T-helper 17 cell (primary cell): ENCODE measurements at places on chromosomes 6 and 20. TPM values are rescaled to one million over a fixed set of nuclear protein-coding genes. Genes with fewer than 3 reads are reported as not detected.

VTA1 gene
- 17.2 TPM for total RNA-seq

GRCh38 chr6:33967966-33968724, 164.3 kb upstream of the MLN start:
- H3K4me1 ChIP-seq, result no peaks in the 10 kb centered on the region
- peaks cover 2% of the 10 kb centered on the region for H3K36me3 ChIP-seq

DNA sequence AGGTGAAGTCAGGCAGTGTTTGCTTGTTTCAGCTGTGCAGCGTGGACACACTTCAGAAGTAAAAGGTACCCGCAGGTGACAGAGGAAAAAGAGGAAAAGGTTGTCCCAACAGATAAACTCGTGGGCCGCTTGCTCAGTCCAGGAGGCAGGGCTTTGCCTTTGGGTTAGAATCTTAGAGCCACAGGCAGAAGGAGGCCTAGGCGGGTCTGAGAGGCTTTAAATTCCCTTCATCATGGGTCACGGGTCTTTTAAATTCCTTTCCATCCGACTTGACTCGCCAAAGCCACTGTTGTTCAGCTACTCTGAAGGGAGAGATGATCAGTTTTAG, 48.2 kb downstream of the AGPAT4 start:
- H3K4me3 ChIP-seq, result no peak overlapping the region
- H3K27ac ChIP-seq, result peak overlapping the region; percentile 99
- H3K36me3 ChIP-seq, result peaks cover 5% of the 10 kb centered on the region

- peaks cover 39% of the 10 kb centered on the region for H3K4me1 ChIP-seq
- peak overlapping the region; percentile 93 for H3K27ac ChIP-seq
- H3K36me3 ChIP-seq, result peaks cover 1% of the 10 kb centered on the region
- peak overlapping the region; percentile 71 for H3K4me3 ChIP-seq
- no peaks in the 10 kb centered on the region for H3K27me3 ChIP-seq
Measured at GRCh38 chr6:36963451-36964290, 9.1 kb downstream of the PI16 start.

- DNase-seq, result no peak
- peaks cover 38% of the 10 kb centered on the region for H3K4me1 ChIP-seq
- peak overlapping the region; percentile 87 for H3K27ac ChIP-seq
- no peaks in the 10 kb centered on the region for H3K27me3 ChIP-seq
- no peaks in the 10 kb centered on the region for H3K36me3 ChIP-seq
Measured at GRCh38 chr6:87683890-87684289, 18.1 kb downstream of the AKIRIN2 start.

DNA sequence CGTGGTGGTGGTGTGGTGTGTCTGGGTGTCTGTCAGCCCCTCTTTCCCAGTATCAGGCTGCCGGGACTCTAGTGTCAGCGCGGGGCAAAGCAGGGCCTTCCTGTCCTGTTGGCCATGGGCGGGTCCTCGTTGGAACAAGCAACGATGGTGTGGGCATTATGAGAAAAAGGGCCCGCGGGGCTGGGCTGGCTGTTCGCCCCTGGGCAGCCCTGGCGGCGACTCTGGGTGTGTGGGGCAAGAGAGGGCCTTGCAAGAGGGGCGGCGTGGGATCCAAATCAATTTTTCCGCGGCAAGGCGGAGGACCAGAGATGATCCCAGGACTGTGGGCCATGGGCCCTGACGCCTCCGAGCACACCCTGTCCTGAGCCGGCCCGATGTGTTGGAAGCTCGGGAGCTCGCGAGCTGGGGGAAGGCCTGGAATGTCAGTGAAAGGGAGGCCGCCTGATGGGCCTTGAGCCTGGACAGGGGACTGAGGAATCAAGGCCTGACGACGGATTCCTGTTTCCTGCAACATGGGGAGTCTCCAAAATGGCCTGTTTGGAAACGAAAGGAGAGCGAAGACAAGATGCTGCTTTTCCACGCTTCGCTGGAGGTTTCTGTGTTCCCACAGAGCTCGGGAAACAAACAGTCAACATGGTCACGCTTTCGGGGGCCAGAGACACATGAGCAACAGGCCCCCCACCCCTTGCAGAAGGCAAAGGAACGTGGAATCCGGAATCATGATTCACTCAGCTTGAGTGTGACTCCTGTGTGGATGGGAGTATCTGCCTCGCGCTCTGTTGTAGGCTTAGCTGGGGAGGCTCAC, 364.7 kb upstream of the DEFB115 start:
- H3K27ac ChIP-seq, result no peak overlapping the region
- DNase-seq, result no peak
- H3K4me3 ChIP-seq, result no peak overlapping the region
- H3K4me1 ChIP-seq, result no peaks in the 10 kb centered on the region
- H3K36me3 ChIP-seq, result peaks cover 4% of the 10 kb centered on the region
- H3K27me3 ChIP-seq, result peaks cover 26% of the 10 kb centered on the region

- no peak overlapping the region for H3K27ac ChIP-seq
- no peaks in the 10 kb centered on the region for H3K36me3 ChIP-seq
- peaks cover 8% of the 10 kb centered on the region for H3K4me1 ChIP-seq
- peaks cover 23% of the 10 kb centered on the region for H3K27me3 ChIP-seq
Measured at GRCh38 chr20:18790787-18791186, 22.8 kb upstream of the SCP2D1 start.

DNA sequence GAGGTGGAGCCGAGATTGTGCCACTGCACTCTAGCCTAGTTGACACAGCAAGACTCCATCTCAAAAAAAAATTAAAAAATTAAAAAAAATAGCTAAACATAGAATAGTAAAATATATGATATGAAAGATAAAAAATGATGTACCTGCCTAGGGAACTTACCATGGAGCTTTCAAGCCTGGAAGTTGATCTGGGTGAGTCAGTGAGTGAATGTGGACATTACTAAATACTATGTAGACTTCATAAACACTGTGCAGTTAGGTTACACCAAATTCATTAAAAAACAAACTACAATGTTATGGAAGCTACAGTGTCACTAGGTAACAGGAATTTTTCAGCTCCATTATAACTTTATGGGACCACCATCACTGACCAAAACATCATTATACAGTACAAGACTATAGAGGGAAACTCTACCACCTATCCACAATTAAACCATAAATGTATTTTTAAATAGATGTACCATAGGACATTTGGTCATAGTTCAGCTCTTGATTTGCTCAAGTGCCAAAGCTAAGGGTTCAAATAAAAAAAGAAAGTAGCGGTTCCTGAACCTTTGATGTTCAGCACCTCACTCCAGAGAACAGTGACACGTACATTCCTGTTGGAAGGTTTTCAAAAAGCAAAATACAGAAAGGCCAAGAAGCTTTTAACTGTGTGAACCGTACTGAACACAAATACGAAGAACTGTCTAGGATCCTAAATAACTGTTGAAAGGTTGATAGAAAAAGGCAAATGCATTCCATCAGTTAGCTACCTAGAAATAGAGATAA, 52.4 kb upstream of the SPDEF start:
- no peak for DNase-seq
- H3K4me3 ChIP-seq, result no peak overlapping the region
- peaks cover 2% of the 10 kb centered on the region for H3K36me3 ChIP-seq
- H3K27me3 ChIP-seq, result no peaks in the 10 kb centered on the region
- peaks cover 9% of the 10 kb centered on the region for H3K4me1 ChIP-seq

- no peak overlapping the region for H3K4me3 ChIP-seq
- peaks cover 38% of the 10 kb centered on the region for H3K27me3 ChIP-seq
- no peak overlapping the region for H3K27ac ChIP-seq
- DNase-seq, result no peak
Measured at GRCh38 chr6:24323632-24324337, 34.1 kb downstream of the DCDC2 start.
